CD4-positive, alpha-beta T cell treated with Interferon alpha-2 for 1 hour (primary cell): ENCODE measurements at places on chromosomes 11 and 22.

- DNase-seq = no peak
Measured at GRCh38 chr11:1969776-1970175, 22.6 kb downstream of the MRPL23 start.

DNA sequence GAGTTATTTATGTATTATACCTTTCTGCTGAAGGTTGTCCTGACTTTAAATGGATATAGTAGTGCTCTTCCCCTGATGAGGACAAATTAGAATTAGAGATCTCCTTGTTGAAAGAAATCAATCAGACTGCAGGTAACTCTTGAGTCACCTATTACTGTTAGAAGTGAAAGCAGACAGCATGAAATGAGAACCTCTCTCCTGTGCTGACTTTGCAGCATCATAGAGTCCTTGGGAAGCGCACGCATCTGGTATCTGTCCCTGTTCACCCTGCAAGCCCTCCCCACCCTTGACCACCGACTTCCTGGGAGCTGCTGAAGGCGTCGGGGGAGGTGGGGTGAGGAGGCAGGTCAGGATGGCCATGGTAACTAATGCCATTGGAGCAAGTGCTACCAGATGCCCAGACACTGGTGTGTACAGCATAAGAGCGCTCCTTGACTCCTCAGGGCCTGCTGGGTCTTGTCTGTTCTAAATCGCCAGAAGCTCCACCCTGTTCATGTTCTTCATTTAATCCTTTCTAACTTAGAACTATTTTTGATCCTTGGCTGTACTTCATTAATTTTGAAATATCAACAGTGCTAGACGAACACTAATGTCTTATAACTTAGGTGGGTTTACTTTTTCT, 143.9 kb downstream of the WNT7B start:
- DNase-seq = no peak

GRCh38 chr11:127506126-127506525, 505.6 kb upstream of the KIRREL3 start:
- no peak for DNase-seq

- DNase-seq = no peak
Measured at GRCh38 chr11:32200136-32200847, 109.4 kb downstream of the RCN1 start.

- no peak for DNase-seq
Measured at GRCh38 chr22:50610041-50610451, 9.5 kb downstream of the MAPK8IP2 start.

DNA sequence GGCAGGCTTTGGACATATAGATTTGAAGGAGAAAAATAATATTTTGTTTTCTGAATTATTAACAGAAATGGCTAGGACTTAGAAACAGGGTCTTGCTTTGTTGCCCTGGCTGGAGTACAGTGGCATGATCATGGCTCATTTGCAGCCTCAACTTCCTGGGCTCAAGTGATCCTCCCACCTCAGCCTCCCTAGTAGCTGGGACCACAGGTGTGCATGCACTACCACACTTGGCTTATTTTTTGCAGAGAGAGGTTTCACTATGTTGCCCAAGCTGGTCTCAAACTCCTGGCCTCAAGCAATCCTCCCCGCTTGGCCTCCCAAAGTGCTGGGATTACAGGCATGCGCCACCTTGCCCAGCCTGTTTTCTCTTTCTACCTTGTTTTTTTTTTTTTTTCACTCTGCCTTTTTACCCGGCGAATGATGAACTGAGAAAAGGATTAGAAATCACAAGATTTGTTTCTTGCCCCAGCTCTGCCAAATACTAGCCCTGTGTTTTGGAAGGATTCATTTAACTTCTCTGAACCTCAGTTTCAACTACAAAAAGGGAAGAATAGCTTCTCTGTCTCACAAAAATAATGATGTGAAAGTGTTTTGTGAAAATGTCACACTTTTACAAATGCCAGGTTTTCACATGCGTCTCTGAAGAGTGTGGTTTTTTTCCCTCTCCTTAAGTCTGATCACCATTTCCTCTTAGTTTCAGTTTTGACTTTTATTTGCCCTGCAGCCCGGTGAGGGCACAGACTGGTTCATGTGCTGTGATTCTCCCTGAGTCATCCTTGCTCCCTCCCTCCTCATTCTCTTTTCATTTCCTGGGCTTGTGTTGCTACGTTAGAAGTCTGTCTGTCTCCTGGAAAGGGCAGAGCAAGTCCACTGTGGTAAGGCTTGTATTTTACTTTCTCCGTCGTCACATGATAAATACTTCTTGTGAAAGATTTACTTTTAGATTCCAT, 67.7 kb downstream of the BCL2L13 start:
- DNase-seq = peak; percentile 57

GRCh38 chr11:134556186-134556585, 144.1 kb upstream of the B3GAT1 start:
- DNase-seq = no peak

- DNase-seq = no peak
Measured at GRCh38 chr11:28350216-28350615, 242.0 kb downstream of the METTL15 start.

- DNase-seq = peak; percentile 64
Measured at GRCh38 chr11:57480409-57481137, 20.2 kb downstream of the RTN4RL2 start.

- DNase-seq = no peak
Measured at GRCh38 chr11:71400216-71400615, 48.0 kb downstream of the DHCR7 start.

DNA sequence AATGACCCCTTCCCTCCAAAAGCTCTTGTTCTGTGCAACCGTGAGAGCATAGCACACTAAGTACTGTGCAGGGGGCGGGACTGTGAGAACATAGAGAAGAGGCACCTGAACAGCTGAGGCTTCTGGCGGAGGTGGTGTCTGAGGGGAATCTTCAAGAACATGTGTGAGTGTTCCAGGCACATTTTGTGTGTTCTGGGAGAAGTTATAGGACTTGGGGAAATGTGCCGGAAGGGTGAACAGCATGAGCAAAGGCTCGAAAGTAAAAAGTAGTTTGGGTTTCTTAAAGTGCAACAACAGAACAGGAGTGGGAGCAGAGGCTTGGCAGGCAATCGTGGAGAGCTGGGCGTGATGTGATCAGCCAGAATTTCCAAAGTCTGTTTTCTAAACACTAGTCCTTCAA, 12.4 kb upstream of the SYN3 start:
- DNase-seq = no peak

DNA sequence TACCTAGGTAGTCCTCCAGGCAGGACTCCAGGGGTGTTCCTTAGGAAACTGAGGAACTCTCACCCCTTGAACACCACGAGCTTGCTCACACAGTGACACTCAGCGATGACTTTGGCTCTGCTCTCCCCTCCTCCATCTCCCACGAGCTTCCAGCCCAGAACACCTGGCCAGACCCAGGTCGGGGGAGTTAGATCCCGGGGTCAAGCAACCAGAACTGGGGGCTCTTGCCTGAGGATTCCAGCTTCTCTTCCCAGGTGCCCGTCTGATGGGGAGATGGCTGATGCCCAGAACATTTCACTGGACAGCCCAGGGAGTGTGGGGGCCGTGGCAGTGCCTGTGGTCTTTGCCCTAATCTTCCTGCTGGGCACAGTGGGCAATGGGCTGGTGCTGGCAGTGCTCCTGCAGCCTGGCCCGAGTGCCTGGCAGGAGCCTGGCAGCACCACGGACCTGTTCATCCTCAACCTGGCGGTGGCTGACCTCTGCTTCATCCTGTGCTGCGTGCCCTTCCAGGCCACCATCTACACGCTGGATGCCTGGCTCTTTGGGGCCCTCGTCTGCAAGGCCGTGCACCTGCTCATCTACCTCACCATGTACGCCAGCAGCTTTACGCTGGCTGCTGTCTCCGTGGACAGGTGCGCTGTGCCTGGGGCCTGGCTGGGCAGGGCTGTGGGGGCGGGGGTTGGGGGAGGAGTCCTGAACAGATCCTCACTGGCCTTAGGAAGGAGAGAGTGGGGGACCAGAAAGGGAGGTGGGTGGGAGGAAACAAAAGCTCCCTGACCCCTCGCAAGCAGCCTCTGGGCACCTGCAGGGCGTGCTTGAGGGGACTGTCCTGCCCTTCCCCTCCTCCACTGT, at the start of gene GALR3:
GALR3 (plus strand) TSS at position 249 of the 852 bp plus-strand sequence; CDS start at position 274, 25 bp downstream.
- DNase-seq = no peak

GRCh38 chr22:50227579-50228215, 17.1 kb downstream of the TUBGCP6 start:
- DNase-seq = no peak

DNA sequence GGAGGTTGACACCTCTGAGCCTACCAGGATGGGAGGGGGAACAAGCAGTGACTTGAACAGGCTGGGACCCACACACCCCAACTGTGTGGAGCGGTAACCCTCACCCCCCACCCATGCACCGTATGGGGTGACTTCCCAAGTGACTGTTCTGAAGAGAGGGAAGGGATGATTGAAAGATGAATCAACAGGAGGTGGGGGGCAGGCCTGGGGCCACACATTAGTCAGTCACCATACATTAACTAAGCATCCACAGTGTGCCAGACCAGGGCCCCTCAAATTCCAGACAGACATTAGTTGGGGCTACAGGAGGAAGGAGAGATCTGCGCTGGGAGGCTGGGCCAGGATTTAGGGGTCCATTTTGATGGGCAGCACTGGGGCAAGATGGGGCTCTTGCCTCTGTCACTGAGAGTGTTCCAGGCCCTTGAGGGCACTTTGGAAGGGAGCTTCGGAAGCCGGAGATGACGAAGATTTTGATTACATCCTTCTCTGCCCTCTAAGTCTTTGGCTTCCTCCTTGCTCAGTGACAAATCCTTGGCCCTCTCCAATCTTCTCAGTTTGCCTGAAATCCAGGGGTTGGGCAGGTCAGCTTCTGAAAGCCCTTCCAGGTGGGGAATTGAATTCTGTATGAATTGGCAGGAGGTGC, 966 bp downstream of the SMTN start:
- DNase-seq = no peak

DNA sequence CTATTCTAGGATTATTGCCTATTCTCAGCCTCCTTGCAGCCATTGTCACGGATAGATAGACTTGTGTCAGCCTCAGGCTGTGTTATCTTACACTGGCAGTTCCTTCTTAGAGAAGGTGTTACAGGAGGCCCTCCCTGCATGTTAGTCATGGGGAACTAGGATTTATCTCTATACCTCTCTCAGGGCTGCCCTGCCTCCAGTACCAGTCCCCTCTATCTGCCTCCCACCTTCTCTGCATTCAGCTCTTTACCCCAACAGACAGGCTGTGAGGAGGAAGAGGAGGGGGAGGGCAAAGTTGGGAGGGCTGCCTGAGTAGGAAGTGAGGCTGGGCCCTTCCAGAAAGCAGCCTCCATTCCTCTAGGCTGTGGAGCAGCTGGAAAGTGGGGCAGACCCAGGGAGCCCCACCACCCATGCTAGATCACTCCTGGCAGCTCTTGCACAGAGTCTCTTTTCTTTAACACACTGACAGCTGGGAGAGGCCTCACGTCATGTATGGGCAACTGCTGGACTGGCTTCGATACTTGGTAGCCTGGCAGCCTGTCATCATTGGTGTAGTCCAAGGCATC, 2.9 kb upstream of the IL18BP start:
- DNase-seq = no peak

DNA sequence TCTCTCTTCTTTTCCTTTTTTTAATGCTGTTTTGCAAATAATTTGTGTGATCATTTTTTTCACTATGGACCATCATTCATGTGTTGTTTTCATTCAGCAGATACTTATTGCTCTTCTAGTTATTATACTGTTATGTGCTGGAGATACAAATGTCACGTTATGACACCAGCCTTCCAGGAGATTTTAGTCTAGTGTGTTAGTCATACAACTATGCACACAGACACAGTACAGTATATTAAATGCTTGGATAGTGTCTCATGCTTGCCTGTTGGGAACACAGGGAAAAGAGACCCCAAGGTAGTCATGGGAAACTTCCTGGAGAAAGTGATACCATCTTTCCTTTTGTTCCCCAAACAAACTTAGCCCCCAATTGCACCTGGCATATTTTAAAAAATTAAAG, 116.1 kb downstream of the UVRAG start:
- DNase-seq = no peak

DNA sequence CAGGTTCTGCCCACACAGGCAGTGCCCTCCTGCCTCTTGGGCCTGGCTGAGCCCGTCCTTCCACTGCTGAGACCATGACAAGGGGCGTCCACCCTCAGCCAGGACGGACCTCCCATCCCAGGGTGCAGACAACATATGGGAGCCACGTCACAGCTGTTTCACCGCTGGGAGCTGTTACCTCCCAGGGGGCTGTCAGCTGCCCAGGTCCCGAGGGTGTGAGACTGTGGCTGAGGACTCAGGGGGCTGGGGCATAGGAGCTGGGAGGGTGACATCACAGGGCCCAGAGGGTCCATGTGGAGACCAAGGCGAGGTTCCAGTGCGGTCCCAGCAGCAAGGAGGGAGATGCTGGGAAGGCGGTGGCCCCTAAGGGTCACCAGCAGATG, 17.9 kb upstream of the CTSD start:
- DNase-seq = no peak

GRCh38 chr11:116519499-116519898, 253.3 kb downstream of the BUD13 start:
- DNase-seq = no peak

- peak; percentile 13 for DNase-seq
Measured at GRCh38 chr11:1486054-1486825, at the start of gene MOB2. Gene MOB2 (minus strand): TSS chr11:1486779. CDS start chr11:1486556, 223 bp downstream.

- DNase-seq = no peak
Measured at GRCh38 chr11:75320046-75320618, 31.3 kb downstream of the ARRB1 start.

- DNase-seq = no peak
Measured at GRCh38 chr11:15248749-15249148, 134.0 kb downstream of the INSC start.

DNA sequence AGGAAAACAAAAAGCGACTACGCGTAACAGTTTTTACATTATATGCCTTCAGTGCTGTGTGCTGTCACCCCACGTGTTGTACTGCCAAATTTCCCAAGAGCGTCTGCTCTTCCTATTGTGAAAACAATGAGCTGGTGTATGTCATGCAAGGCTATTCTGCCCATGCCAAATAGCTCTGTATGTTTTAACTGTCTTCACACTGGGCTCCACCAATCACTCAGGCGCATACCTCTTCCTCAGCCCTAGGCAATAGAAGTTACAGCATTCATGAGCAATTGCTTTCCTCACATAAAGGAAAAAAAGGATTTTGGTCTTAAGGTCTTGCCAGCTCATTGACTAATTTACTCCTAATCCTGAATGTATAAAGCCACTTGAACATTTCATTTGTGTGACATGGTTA, 606.8 kb downstream of the NTM start:
- DNase-seq = no peak

- no peak for DNase-seq
Measured at GRCh38 chr11:8650401-8650990, 32.0 kb downstream of the TRIM66 start.

DNA sequence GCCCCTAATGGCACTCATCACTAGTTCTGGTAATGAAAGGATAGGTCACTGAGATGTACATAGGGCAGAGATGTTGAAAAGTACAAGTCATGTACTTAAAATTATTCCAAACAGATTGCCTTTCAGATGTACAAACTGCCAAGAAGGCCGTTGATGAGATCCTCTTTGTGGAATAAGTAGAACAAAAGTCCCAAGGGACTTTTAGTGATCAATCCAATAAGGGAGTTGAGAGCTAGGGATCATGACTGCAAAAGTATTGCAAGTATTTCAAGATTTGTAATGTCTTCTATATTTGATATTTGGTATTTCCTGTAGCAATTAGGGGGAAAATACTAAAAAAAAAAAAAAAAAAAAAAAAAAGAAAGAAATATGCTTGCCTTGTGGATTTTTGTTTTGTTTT, 82.2 kb downstream of the ATG16L2 start:
- DNase-seq = no peak
